AG20443 (cell line): ENCODE measurements at places on chromosomes 7 and 10.

- no peak for DNase-seq
These were observed 16.5 kb upstream of the TLX1 start for GRCh38 chr10:101114646-101115045.

DNA sequence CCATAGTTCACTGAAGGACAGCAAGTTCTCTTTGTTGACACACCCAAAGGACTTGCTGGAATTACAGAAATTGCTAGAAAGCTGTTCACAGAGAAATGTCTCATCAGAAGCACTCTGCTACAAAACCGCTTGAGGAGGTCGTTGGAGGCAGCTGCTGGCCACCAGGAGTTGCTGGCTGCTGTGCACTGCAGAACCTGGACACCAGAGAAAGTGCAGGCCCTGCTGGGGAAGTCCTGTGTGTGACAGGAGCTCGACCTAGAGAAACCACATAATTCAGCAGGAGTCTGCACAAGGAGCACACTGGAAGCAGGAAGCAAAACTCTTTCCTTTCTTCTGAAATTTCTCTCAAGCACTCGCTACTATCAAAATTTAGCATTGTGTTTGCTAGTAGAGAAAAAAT is 461.5 kb upstream of the GHITM start:
- DNase-seq, result no peak

DNA sequence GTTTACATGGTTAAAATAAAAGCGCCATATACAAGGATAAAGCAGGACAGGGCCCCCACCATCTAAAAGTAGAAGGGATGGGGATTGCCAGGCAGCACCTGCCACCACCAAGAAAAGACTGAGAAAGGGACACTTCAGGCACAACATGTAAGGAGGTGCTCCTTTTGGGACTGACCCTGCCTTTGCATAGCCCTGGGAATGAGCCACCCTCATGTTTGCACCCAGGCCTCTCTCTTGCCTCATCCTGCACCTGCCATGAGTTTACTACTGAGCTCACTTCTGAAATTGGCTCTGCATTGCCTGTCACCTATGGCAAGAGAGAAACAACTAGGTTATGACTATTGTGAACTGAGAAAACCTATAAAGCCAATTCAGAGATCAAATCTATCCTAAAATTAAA is 489.7 kb downstream of the KCNMA1 start:
- DNase-seq, result no peak

- no peak for DNase-seq
These were observed 399.9 kb downstream of the GATA3 start for GRCh38 chr10:8454357-8454756.
